Fibroblast of skin of right quadriceps (primary cell): ENCODE measurements at places on chromosomes 5 and 9.
A peak's percentile ranks its signal among the peaks of the same experiment; 100 is the strongest.

DNA sequence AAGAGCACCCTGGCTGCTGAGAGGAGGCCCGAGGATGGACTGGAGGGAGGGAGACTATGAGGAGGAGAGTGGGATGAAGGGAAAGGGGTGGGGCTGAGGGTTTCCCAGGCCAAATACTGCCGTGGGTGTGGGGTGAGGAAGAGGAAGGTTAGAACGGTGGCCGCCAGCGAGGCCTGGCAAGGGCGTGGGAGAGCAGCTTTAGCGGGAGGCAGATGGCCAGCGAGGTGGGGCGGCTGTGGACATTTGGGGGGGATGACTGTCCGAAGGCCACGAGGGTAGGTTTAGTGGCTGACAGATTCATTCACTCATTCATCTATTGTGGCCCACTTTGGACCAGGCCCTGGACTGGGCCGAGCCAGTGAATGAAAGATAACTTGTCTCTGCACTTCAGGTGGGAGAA is 47.8 kb upstream of the NEURL1B start:
- DNase-seq: no peak

DNA sequence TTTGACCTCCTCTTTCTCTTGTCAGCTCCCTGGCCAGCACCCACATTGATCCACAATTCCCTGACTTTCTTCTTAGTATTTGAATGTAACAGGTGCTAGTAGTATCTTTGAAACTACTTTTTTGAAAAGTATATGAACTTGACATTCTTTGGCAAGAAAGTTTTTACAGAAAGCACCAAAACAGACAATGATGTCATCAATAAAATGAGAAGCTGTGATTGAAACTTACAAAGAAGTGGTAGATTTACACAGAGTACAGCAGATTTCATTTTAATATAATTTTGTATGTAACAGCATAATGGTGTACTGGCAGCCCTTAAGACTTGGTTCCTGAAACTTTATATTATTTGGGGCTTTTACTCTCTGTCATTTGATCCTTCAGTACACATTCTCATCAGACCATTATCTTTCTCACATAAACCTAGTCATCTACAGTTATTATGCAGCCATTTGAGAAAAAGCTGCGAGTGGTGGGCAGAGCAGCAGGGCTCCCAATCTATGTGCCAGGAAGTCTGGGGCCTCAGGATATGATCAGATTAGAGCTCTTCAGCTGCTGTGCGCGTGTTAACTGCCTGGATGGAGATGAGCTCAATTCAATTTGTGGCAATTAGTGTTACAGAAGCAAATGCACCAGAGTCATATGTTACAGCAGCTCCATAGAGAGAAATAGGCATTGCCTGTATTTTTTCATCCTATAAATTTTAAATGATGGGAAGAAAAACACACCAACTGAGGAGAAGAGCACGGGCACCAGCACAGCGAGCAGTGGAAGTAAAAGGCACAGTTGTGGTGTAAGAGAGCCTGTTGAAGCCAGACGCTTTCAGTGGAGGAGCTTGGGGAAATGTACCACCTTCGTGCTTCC is 126.1 kb downstream of the STARD4 start:
- DNase-seq: no peak

DNA sequence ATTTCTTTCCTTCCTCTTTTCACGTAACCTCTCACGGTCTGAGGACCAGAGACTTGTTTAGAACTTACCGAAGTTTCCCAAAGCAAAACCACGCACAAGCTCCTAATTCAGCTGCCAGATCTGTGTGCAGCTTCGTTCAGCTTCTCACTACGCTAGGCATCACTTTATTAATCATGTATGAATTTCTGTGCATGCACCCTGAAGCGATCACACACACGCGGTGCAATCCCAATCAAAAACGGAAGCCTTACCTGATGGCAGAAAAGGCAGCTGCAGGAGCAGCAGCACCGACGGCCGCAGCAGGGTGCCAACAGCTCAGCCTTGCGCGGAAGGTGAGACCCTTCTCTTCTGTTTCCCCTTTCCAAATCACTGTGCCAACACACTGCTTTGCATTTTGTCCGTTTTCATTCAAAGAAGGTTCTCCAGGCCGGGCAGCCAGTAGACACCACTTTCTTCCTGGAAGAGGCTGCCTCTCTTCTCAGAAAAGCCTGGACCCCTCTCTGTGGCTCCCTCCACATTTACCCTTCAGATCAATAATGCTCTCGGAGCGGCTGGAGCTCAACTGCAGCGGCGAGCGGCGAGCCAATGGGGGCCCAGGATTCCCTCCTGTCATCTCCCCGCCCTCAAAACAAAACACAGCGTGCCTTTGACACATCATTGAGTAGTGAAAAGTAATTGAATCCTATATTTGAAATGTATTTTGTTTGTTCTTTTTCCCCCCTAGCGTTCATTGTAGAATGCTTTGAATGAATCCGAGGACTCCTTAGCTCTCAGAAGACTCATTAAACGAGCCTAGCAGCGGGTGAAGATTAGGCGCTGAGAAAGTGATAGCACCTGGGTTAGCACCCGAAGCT is at the start of gene CDH12:
TSS of gene CDH12 (minus strand) at position 538 of the 854 bp plus-strand sequence.
- DNase-seq: peak; percentile 4

- peak; percentile 14 for DNase-seq
Measured at GRCh38 chr9:98533132-98533531, 175.6 kb downstream of the GABBR2 start.

- DNase-seq: peak; percentile 24
Measured at GRCh38 chr5:156208271-156208670, 118.7 kb upstream of the SGCD start.

DNA sequence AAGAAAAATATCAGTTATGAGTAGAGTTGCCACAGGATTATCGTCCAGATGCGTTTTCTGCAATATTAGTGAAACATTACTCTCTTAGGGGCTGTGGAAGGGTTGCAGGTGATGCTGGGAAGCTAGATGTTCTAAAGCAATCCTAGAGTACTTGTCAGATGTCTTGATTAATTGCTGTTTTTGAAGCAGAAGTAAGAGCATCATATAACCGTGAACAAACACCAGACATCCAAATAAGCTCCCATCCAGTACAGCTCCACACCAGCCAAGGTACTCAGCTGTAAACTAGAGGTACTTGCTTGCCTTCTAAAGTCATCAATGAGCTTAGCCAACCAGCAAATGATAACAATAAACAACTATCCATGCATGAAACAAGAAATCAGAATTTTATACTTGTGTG is 131.1 kb downstream of the ST8SIA4 start:
- DNase-seq: no peak

DNA sequence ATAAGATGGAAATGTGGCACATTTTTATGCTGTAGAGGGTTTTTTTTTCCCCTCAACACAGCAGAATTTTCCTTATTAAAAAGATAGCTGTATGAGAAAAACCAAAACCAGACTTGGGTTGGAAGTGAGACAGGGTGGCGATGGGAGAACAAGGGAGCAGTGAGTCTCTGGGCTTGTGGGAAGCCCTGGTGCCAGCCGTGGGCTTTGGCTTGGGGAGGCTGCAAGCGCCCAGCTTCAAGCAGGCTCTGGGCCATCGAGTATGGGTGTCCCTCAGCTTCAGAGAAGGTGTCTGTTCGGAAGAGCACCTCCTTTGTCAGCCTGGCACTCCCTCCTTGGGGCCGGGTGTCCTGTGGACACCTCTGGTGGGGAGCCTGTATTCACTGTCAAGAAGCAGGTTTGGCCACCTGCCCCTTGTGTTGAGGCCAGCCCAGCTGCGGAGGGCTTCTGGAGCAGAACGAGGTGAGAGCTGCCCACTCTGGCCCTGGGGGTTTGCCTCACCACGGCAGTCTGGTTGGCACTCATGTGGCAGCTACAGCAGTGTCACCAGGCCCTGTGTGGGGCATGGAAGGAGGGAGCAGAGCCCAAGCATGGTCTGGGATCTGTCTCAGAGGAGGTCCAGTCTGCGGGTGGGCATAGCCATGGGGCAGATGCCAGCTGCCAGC is 37.6 kb upstream of the ANGPTL2 start:
- no peak for DNase-seq

DNA sequence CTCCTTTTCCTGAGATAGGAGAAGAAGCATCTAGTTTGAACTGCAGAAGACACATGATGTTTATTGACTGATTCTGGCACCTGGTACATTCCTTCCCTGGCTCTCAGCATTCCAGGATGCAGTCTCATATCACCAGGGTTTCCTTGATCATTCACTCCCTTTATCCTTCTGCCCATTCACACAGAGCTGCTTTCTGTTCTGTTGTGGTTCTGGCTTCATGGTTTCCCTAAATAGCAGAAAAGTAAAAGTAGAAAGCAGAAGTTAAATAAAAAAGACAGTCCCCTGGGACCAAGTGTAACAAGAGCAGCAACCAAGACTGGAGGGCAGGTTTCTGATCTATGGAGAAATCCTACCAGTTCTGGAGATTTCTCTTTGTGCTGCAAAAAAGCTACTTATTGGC is 3.2 kb downstream of the IFNA8 start:
- no peak for DNase-seq

- peak; percentile 68 for DNase-seq
Measured at GRCh38 chr5:34913072-34913471, 2.2 kb downstream of the RAD1 start.

- peak; percentile 98 for DNase-seq
Measured at GRCh38 chr5:39755986-39756385, 331.2 kb upstream of the DAB2 start.

DNA sequence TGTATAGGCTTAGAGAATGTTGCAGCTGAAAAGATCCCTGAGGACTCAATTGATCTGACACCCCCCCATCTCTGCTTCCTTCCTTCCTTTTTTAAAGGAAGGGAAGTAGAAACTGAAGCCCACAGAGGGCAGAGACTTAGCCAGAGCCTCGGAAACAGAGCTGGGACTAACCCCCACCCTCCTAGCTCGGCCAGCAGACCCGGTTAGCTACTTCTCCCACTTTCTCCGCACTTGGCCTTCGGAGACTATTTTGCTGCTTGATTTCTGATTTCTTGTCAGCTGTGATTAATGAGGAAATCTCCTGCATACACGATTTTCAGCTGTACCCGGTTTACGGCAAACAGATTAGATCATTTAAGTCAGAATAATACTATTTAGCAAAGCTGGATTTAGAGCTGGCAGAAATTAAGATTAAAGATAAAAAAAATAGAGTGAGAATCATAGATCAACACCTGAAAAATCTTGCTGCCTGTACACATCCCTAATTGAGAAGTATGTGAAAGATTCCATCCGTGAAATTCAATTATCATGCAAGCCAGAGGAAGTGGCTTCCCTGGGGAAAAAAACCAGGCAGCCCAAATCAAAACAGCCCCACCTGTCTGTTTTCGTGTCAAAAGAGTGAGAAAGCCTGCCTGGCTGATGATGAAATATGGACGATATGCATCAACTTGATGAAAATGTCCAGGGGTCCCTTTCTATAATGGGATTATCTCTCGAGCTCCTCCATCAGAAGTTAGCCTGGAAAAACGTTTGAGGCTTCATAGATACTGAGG is 159.5 kb upstream of the SHB start:
- no peak for DNase-seq

DNA sequence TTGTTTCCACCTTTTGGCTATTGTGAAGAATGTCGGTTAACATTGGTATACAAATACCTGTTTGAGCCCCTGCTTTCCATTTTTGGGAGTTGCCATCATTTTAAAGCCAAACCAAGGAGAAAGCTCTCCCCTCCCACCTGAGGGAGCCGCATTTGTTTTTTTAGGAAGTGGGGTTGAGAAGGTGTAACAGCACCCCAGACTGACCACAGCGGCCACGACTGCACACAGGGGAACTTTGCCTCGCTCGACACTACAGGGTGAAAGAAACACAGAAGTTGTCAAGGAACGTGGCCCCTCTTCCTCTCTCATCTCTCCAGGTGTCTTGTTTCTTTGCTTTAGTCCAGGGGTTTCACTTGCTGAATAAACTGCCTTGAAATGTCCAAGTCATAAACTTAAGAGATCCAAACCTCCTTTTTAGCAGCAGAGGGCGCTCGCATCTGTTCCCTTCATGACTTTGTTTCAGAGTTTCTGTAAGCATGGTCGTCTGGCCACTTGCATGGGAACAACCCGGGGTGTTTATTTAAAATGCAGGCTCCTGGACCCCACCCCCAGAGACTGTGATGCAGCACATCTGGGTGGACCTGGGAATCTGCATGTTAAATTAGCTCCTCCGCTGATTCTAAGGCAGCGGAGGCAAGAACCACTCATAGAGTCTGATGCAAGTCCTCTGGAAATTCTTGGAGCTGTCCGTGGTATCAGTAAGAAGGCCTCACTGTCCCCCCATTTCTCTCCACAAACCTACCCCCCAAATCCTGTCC is 2.1 kb upstream of the TTLL11 start:
- peak; percentile 42 for DNase-seq

GRCh38 chr5:76337953-76338451 is 65.1 kb upstream of the IQGAP2 start:
- DNase-seq: peak; percentile 58

GRCh38 chr9:13175732-13176131 is 103.8 kb downstream of the MPDZ start:
- DNase-seq: no peak
